ENCODE measurements at places on chromosomes 4 and X.

- no peak for DNase-seq
Observed at GRCh38 chrX:150035531-150035930, 97.2 kb upstream of the EOLA2 start.

- DNase-seq: no peak
Observed at GRCh38 chrX:12042615-12043014, 95.7 kb upstream of the FRMPD4 start.

- DNase-seq: no peak
Observed at GRCh38 chr4:81664079-81664478, 192.4 kb upstream of the RASGEF1B start.

DNA sequence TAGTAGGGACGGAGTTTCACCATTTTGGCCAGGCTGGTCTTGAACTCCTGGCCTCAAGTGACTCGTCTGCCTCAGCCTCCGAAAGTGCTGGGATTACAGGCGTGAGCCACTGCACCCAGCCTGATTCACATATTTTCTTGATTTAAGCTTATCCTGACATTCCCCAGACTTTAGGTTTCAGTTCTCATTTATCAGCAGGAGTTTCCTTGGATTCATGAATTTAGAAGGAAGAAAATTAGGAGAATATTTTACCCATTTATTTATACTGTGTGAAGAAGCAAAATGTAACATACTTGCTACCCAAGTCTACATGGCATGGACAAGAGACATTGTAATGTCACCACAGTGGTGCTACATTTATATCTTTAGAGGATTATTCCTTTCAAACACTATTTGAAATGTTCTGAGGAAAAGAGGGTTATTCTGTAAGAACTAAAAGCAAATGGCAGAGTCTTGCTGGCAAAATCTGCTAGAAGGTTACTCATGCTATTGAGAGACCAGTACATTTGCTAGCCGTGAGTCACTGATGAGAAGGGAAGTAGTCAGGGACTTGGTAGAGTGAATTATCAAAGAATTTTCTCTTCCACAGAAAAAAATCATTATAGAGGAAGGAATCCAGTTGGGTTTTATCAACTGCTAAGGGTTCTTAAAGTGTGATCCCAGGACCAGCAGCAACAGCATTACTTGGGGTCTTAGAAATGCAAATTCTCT lies 26.1 kb upstream of the CFAP299 start:
- no peak for DNase-seq

GRCh38 chrX:37746218-37746941 lies 33.5 kb upstream of the CYBB start:
- DNase-seq: peak; percentile 13

- DNase-seq: no peak
Observed at GRCh38 chrX:21509912-21510311, 135.7 kb downstream of the CNKSR2 start.

- no peak for DNase-seq
Observed at GRCh38 chrX:23662853-23663252, 4.4 kb upstream of the PRDX4 start.

DNA sequence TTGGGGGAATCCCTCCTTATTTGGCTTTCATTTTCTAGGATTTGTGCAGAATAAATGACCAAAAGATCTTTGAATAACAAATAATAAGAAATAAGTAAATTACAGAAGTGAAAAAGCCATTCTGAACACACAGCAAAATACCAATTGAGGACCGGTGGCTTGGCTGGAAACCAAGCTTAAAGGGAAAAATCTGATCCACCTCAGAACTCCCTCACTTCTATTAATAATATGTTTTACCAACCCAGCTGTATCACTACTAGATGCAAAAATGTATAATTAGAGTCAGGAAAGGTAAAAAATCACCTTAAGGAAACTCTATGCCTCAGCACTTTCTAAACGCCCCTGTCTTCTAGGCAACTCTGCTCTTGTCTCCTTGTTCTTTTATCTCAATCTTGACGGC lies 77.3 kb downstream of the TSPAN5 start:
- DNase-seq: no peak

DNA sequence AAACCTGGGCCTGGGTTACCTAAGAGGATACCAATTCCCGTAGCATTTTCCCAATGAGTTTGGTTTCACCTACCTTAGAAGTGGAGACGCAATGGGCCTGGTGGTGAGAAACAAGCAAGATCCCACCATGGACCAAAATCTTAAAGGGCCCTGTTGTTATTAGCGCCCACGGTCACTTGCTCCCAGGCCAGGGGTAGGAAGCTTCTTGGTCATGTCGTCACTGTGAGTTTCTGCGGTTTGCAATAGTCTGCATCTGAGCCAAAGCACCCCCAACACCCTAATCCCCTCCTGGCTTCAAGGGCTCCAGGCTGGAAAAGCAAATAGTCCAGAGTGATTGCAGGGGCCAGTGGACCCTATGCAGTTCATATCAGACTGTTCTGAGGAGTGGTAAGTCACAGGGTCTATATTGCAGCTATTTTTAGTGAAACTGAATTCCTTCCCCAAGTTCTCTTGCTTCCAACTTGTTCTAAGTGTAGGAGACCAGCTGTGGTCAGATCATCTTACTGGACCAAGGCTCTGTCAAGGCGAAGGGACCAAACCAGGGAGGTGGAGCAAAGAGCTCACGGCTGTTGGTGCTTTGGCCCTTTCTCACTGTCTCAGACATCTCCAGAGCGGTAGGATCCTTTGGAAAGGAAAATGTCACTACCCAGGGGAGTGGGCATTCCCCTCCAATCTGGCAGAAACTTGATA lies 307.9 kb upstream of the F9 start:
- DNase-seq: no peak

DNA sequence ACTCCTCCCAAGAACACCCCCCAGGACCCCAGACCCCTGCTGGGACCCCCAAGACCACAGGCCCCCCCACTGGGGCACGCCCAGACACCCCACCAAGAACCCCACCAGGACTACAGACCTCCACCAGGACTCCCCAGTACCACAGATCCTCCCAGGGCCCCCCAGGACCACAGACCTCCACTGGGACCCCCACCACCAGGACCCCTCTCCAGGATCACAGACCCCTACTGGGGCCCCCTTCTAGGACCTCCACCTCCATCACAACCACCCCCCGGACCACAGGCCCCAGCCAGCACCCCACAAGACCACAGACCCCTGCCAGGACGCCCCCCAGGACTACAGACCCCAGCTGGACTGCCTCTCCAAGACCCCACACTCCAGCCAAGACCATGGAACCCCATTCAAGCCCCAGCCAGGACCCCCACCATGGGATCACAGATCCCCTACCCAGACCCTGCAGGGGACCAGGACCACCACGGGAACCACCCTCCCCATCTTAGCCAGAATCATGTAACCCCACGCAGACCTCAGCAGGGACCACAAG lies 855 bp upstream of the DHRSX start:
- DNase-seq: no peak

DNA sequence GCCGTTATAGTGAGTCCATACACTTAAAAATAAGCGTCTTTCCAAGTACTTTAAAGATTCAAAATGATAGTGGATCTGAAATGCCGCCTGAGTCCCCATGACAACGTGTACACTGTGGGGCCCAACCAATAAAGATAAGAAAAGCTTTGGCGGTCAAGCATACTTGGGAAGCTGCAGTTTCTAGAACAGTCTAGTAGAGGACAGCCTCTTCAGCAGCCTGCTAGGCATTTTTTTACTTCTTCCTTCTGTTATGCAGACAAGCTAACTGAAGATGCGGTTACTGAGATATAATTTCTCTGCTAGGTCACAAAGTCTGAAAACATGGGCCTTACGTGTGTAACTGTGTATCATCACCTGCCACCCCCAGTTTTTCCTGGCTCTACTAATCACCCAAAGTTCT lies 402 bp upstream of the UPRT start:
- no peak for DNase-seq

DNA sequence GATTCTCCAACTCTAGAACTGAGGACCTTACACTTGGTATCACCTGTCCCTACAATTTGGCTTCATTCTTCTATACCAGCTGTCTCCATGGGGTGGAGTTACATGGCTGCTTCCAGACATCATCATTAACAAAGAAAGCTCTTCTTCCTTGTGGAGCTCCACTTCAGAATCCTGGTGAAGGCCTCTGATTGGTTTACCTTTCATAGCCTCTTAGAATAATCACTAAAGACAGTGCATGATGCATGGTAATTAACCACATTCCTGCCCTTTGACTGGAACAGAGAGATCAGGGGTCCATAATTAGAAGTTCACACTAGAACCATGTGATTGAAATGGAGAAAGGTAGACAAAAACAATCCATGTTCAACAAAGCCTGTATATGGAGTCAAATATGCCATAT lies 112.6 kb upstream of the ZNF827 start:
- no peak for DNase-seq

- no peak for DNase-seq
Observed at GRCh38 chr4:145805490-145805889, 125.5 kb downstream of the C4orf51 start.

DNA sequence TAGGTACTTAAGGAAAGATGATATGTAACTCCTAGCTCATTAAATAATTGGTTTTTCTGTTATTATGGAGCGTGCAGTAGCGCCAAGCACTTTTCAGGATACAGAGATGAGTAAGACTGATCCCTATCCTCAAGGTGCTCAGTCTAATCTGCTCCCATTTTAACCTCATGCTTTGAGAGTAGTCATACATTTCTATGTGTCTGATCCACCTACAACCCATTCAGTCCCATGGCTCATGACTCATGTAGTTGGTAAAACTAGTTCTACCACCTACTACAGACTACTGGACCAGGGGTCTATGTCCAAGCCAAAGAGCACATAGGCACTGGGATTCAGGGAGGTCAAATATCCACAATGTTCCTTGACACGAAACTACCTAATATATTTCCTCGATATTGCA lies 60.8 kb downstream of the TMEM154 start:
- no peak for DNase-seq

DNA sequence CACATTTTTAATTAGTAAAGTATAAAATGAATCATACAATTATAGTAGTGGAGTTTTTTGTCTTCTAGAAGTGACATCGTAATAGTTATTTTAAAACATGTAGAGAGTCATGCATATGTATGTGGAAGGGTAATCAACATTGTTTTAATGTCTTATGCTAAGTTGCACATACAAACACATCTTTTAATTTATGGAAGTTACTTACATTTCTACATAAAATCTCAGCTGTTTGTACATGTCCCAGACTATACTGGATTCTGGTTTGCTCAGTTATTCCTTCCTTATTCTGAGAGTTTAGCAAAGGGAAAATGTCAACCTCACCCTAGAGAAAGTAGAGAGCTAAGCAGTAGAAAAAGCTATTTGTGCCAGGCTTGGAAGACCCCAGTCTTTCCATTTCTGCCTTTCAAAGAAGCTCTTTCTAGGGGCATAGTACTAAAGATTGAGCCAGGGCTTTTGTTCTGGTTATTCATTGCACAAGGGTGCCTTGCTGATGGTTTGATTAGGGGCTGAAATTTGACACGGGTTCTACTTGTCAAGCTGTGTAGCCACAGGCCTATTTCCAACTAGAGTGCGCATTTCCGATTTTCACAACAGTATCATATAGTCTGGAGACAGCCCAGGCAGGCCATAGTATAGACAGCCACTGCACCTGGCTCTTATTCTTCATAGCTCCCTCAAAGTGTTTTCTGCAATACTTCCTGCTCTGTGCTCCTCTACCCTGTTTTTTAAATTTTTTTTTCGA lies 106.3 kb downstream of the RPA4 start:
- DNase-seq: no peak

GRCh38 chr4:83212041-83212851 lies 72.4 kb downstream of the COQ2 start:
- DNase-seq: no peak

DNA sequence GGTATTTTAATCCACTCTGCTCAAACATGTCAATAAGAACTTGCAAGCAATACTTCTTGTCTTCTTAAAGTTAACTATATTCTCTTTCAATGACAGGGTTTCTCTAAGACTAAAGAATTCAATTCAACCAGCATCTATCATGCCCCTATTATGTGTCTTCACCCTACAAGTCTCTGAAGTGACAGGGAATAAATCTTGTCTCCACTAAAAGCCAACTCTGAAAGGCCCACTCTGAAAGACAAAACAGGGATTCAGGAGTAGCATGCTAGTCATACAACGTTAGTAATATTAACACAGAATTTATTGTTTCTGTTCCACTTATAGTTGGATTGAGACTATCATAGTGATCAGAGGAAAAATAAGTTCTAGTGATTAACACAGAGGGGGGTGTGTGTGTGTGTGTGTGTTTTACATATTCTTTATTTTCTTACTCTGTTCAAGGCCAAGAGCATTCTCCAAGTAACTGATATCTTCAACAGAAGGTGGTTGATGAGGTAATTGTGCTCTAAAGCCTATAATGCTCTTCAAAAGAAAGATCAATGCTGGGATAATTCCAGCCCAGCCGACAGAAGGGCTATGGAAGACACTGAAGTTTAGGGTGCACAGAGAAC lies 122.4 kb upstream of the DCLK2 start:
- DNase-seq: no peak

- no peak for DNase-seq
Observed at GRCh38 chr4:113692809-113693411, 68.6 kb downstream of the CAMK2D start.

- no peak for DNase-seq
Observed at GRCh38 chrX:120350450-120351138, 11.3 kb upstream of the ATP1B4 start.

DNA sequence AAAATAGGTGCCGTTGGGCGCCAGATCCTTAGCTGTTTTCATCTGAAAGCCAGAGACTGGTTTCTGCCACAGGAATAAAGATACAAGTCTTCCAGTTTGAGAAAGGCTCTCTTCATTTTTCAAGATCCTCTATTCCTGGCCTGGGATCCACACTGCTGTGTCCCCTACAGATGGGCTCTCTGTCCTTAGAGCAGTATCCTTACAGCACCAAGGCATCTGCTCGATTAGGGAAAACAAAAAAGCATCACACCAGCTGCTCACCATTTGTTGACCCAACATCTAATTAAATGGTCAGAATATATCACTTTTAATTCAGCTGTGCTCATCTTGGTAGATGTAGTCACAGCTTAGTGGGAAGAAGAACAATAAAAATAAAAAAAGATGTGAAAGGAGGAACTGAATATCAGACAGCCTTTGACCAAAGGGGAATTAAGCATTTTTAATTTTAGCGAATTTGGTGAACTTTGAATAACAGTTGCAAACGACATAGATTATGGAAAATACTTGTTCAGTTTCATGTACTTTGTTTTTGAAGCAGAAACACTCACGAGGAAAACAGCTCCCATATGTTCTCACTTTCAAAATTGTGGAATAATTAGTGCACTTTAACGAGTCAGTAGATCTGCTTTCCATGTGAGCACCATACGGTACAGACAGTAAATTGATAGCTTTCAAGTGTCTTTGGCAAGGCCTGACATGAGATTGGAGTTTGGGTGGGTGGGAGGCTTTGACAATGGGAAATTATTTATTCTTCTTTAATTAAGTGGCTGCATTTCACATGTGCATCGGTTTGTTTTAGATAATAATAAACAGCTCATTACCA lies 148.4 kb upstream of the CLNK start:
- DNase-seq: no peak

DNA sequence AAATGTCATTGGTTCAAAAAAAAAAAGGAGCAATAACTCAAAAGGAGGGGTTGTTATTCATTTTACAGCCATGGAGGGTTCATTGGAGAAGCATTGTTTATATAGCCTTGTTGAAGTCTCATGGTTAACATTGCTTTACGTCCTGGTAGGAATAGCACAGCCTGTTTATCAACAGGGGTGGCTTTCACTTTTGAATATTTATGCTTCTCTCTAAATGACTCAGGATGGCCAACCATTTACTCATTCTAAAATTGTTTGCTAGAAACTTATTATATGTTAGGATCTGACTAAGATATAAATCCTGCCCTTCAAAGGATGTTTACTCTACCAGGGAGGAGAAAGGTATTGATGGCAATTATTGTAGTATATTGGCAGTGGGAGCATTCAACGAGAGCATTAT lies 534.1 kb upstream of the GALNTL6 start:
- no peak for DNase-seq

- DNase-seq: no peak
Observed at GRCh38 chr4:147948336-147948735, 216.4 kb downstream of the ARHGAP10 start.
